ENCODE measurements at places on chromosomes 7 and 10. TPM values are rescaled to one million over a fixed set of nuclear protein-coding genes. Genes with fewer than 3 reads are reported as not detected.

Gene DNAH11
- total RNA-seq: 3.7 TPM

Gene MUC3A
- total RNA-seq: 0.06 TPM

Gene VAX1
- total RNA-seq: not detected

Gene PIK3AP1
- total RNA-seq: 10.5 TPM

Gene DLX6
- total RNA-seq: not detected

Gene OR2A1
- total RNA-seq: not detected

Gene HOXA4
- 0.39 TPM for total RNA-seq

Gene IDI2
- total RNA-seq: 0.23 TPM

Measured in right cardiac atrium (tissue), 5 donors.